ENCODE measurements at places on chromosomes 2 and 18. TPM values are rescaled to one million over a fixed set of nuclear protein-coding genes. Genes with fewer than 3 reads are reported as not detected.
A peak's percentile ranks its signal among the peaks of the same experiment; 100 is the strongest.

DNA sequence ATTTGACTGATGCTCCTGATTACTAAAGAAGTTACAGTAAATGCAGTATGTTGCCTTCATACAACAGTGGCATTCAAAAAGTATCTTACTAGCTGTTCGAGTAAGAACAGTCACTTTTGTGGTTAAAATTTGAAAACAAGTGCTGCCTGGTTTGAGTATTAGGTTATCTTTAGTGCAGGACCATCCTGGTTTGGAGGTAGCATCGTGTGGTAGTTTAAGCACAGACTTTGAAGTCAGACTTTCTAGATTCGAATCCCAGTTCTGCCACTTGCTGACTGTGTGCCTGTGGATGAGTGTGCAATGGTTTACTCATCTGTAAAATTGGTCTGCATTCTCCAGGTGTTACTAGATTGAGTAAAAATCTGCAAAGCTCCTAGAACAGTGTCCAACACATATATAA lies 96.8 kb downstream of the SGPP2 start:
- no peak for DNase-seq

- DNase-seq = no peak
Measured at GRCh38 chr2:139160836-139161235, 380.6 kb upstream of the NXPH2 start.

GRCh38 chr18:35451032-35451431 lies 46.7 kb downstream of the INO80C start:
- no peak for DNase-seq

DNA sequence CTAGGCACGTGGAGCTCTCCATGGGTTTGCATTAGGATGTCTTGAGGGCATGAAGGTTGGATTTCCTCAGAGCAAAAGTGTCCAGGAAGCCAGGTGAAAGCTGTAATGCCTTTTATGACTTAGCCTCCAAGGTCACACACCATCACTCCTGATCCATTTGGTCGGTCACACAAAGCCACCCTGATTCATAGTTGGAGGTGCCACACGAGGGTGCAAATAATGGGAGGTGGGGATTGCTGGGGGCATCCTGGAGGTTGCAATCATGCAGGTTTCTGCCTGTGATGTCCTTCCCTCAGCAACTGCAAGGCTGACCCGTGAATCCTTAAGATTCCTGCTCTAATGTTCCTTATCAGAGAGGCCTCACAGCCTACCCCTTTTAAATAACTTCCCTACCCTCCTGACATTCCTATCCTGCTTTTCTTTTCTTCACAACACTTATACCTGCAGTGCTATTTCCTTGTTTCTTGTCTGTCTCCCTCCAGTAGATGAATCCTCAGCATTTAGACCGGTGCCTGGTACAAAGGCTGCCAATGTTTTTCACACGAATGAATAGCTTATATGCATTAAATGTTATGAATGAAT lies 97.1 kb downstream of the LIPG start:
- DNase-seq = no peak

- no peak for DNase-seq
Measured at GRCh38 chr2:33859811-33860461, 260.8 kb upstream of the FAM98A start.

- peak; percentile 100 for DNase-seq
Measured at GRCh38 chr18:63476668-63477067, at the start of gene SERPINB5. TSS of gene SERPINB5 (plus strand) at chr18:63476958. CDS start at chr18:63484429, 7,471 bp downstream.

DNA sequence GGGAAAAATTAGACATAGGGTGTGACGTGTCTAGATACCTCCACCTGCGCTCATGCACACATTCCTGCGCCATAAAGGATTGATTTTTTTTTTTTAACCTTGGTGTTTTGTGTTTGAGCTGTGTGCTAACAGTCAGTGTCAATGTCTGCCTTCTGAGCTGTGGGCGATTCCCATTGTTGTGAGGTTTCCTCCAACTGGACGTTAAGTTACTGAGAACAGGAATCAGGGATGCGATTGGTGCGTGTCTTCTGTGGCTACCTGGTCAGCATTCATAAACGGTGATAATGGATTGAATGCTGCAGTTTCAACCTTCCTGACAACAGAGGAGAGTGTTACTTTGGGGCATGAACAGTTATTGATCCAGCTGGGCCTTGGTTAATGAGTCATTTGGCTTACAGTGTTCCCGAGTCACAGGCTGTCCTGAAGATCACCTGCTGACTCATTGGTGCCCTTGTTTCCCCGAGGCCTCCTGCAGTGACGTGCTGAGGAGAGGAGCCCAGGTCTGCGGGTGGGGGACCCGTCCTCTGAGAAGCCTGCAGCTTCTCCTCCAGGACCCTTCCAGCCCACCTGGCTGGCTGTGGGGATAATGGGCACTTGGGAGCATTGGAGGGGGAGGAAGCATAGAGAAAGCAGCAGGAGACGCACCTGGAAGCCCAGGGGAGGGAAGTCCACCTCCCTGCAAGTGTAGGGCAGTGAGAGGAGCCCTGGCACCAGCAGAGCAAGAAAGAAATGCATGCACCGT lies 25.8 kb upstream of the CABYR start:
- peak; percentile 84 for DNase-seq

- no peak for DNase-seq
Measured at GRCh38 chr2:54438271-54438670, 17.9 kb upstream of the SPTBN1 start.

DNA sequence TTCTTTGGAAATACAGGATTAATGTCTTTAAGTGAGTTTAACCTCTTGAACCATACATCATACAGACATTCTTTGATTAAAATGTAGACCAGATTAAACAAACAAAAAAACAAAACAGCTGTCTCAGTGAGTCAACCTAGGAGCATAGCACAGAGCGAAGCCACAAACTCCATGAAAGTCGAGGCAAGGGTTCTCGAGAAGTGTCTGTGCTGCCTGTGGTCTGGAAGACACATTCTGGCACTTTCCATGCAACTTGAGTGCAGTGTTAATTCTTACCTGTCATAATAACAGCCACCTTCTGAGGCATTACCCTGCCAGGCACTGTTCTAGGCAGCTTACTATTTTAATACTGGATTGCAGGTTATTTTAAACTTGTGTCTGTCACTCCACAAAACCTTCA lies 435.5 kb upstream of the MMADHC start:
- no peak for DNase-seq

AQP12A gene
- total RNA-seq = not detected

MYOM1 gene
- total RNA-seq = 0.50 TPM

HMSD gene
- total RNA-seq = 0.38 TPM

SLC4A5 gene
- total RNA-seq = 1.5 TPM

ELOA2 gene
- total RNA-seq = not detected
